ENCODE measurements at places on chromosomes 5 and 9.

DNA sequence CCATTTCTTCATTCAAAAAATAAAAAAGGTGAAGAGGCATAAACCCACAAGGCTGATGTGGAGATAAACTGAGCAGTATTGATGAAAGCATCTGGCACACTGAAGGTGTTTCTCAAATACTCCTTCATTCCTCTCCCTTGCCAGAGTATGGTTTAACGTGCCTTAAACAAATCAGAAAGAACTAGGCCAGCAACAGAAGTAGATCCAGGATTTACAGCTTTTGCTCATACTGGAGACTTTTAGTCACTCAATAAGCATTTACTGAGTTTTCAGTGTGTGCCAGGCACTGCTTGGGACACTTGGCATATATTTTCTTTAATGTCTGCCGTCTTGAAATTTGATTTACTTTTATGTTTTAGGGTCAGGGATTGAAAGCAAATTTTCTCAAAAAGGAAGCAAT is 53.0 kb downstream of the BNC2 start:
- DNase-seq: no peak

DNA sequence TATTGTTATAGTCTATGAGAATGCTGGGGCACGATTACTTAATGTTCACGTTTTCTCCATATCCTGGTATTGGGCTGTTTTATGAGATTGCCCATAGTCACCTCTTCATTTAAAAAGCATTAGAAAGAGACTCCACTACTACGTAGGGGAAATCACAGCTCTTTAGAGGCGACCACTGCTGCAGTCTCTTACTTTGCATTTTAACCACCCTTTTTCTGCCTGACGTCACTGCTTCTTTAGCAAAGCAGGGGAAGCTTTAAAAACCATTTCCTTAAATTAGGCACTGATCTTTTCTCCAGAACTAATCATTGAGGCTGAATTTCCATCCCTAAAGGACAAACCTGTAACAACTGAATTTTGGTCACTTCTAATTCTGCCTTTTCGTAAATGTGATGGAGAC is 38.9 kb downstream of the ZNF608 start:
- no peak for DNase-seq

DNA sequence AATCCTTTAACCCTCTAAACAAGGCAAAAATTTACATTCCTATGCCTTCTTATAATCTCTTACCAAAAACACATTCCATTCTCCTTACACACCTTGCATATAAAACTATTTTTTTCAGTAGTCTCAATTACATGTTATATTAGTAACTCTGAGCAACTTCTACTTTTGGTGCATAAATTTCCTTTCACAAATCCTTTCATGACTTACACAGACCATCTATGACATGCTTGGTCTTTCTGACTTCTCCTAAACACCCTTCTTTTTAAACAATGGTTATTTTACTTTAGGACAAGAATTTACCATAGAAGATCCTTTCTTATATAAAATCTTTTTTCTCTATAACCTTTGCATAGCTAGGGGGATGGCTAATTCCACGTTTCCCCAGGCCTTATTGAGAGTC is 208.0 kb upstream of the ARRDC3 start:
- DNase-seq: no peak

- no peak for DNase-seq
These were observed 26.7 kb downstream of the RNF145 start for GRCh38 chr5:159182691-159183090.

DNA sequence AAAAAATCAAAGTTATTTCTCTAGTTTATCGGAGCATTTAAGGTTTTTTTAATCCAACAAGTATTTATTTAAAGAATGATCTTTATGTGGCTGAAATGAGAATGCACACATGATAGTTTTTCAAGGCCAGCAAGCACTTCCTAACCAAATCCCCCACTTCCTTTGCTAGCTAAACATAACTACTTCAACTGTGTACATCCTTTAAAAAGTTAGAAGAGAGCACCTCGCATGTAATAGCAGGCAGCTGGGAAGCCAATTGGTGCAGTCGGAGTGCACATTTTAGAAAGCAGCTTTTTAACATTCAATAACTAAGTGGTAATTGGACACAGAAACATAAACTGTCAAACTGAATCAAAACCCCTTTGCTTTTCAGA is 245.7 kb downstream of the BNC2 start:
- DNase-seq: no peak

- DNase-seq: no peak
These were observed 73.2 kb downstream of the SIL1 start for GRCh38 chr5:139124774-139125520.

GRCh38 chr9:121185774-121186403 is 15.8 kb downstream of the RAB14 start:
- DNase-seq: no peak

DNA sequence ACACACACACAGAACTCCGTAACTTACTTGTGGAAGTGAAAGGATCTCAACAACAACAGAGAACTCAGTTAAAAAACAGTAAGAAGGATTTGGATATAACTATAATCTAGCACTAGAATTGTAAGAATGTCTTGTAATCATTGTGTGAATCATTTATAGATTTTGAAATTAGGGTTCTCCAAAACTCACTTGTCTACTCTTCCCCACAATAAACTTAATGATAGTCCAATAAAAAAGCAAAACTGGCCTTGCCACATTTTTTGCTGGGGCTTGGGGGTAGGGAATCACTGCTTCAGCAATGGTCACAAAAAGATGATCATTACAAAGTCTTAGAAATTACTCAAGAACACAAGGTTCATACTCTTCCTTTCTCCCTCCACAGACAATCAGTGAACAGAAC is 8.8 kb downstream of the TBCA start:
- no peak for DNase-seq

DNA sequence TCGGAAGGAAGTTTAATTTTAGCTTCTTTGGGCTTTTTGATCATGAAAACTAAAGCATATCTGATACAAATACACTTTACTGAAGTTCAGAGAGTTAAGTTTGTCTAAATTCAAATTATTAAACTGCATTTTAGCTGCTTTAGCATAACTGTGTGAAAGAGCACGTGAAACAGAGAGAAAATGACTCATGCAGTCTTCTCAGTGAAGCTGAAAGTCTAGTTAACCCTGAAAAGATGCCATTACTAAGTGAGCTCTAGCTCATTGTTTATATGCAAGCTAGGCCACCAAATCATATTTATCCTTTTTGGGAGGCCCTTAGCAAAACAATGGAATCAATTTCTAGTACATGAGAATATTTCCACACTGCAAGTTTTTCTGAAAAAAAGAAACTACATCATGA is 27.6 kb downstream of the TPD52L3 start:
- no peak for DNase-seq

GRCh38 chr9:131791542-131792254 is 51.8 kb upstream of the RAPGEF1 start:
- DNase-seq: no peak

DNA sequence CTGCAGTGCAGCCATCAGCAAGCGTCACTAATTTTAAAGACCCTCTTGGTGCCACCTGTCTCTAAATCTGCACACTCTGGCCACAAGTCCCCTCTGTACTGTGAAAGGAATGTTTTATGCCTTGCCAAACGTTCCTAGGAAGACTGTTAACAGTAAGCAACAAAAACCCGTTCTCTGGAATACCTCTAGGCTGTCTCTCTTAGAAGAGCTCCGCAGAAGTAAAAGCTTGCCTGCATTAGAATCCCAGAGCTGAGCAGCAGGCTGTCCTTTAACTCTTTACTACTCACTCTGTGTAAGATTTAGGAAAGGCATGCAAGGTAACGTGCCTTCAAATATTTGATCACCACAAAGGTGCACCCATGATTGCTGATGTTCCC is 53.9 kb upstream of the C9orf72 start:
- no peak for DNase-seq

DNA sequence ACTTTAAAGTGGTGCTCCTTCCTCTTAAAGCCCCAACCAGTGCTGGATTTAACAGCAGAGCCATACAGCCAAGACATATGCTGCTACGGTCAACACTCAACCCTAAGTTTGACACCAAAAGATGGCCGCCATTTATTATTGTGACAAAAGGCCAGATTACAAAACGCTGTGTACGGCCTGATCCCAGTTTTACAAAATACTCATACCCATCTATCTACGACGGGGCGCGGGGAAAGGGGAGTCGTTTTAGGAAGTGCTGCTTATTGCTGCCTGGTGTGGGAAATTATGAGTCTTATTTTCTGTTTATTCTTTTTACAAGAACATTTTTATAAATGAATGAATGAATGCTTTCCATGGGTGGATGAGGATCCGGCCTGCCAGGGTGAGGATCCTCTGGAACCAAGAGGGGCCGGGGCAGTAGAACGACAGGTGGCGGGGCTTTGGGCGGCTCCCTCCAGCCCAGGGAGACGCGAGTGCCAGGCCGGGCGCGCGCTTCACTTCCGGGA is 457 bp upstream of the IDNK start:
- DNase-seq: peak; percentile 7

- no peak for DNase-seq
These were observed at the start of gene BNC2 for GRCh38 chr9:16870596-16871335. Gene BNC2, minus strand, starts transcription at chr9:16870670. Its CDS starts 22 bp downstream, at chr9:16870648.

- no peak for DNase-seq
These were observed 251.5 kb downstream of the CRB2 start for GRCh38 chr9:123607479-123607878.

GRCh38 chr5:7884491-7885267 is 15.7 kb downstream of the MTRR start:
- no peak for DNase-seq

DNA sequence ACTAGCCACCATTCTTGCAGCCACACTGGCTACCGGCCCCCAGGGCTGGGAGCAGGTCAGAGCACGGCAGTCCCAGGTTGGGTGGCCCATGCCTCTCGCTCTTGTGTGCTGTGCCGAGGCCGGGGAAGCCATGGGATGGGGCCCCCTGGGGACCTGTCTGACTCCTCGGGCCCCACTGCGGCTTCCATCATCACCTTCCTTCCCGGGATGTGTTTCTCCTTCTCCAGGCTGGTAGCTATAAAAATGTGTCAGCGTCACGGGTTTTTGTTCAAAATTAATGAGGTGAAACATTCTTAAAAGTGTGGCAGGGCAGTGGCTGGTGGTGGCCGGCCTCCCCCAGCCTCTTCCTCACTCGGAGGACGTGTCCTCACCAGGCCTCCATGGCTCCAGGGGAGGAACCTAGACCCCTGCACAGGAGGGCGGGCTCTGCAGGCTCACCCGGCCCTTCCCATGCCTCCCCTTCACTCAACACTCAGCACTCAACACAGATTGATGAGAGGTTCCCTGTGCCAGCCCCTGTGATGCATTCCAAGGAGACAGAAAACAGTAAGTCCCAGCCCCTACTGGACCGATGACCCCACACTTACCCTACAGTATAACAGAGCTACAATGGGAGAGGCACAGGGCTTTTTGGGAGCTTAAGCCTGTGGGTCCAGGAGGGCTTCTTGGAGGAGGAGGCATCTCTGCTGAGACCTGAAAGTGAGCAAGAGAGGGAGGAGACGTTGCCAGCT is 43.2 kb downstream of the PTGES start:
- DNase-seq: no peak

GRCh38 chr5:17890501-17890900 is 256.2 kb downstream of the TAF11L14 start:
- DNase-seq: no peak

DNA sequence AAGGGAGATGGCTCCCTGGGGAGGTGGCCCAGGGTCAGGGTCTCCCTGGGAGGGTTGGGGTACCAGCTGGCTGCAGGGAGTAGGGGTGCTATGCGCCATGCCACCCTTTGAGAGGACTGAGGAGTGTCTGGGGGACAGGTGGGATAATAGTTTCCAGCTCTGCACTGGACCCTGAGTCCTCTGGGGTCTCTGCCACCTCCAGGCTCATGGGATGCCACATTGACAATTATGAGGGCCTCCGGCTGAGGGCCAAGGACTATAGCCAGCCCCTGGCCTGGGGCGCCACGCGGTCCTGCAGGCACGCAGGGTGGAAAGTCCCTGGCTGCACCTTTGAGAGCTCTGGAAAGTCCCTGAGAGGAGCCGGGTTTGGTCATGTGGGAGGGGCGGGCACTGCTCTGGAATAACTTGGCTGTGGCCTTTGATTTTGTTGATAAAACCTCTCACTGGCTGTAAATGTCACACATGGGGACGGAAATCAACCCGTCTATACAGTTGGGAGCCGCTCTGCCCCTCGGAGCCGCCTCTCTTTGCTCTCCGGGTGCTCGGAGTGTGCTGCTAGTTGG is 16.0 kb downstream of the TRAF2 start:
- no peak for DNase-seq

DNA sequence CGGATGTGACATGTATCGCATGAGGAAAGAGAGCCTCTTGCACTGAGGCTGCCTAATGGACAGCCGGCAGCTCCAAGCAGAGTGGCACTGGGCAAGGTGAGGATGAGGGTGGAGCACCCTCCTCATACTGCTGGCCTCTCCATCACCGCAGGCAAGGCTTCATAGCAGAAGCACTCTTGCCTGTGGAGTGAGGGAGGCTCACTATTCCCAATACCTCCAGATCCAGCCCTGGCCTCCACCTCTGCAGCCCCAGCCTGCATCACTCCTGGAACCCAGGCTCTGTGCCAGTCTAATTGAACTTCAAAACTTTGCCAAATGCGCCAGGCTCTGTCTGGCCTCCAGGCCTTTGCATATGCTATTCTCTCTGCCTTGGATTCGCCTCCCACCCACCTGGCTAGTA is 29.7 kb upstream of the ARAP3 start:
- DNase-seq: no peak

GRCh38 chr5:109421956-109422355 is 12.2 kb upstream of the PJA2 start:
- no peak for DNase-seq

- DNase-seq: no peak
These were observed 7.9 kb downstream of the GDNF start for GRCh38 chr5:37831821-37832534.

- no peak for DNase-seq
These were observed 104.9 kb upstream of the RAPGEF1 start for GRCh38 chr9:131844745-131845118.

- DNase-seq: no peak
These were observed 117.1 kb upstream of the DAB2 start for GRCh38 chr5:39541920-39542319.

DNA sequence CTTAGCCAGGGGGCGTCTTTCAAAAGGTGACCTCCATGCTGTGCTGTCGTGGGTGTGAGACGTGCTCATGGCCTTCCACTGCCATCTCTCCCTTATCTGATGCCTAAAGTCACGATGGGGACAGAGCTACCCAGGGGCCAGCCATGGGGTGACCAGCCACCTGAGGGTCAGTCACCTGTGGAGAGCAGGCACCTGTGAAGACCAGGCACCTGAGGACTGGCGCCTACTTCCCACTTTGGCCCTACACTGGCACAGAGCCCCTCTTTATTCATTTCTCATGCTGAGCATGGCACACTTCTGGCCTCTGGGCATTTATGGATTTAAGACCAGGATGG is 6.4 kb upstream of the EXOC3 start:
- no peak for DNase-seq

- no peak for DNase-seq
These were observed 50.7 kb upstream of the GRHPR start for GRCh38 chr9:37371565-37372464.
